Posterior vena cava (tissue), 2 donors: ENCODE measurements at places on chromosomes 4 and X.

- no peak for DNase-seq
Observed at GRCh38 chrX:134634691-134635090, 23.6 kb downstream of the PLAC1 start.

DNA sequence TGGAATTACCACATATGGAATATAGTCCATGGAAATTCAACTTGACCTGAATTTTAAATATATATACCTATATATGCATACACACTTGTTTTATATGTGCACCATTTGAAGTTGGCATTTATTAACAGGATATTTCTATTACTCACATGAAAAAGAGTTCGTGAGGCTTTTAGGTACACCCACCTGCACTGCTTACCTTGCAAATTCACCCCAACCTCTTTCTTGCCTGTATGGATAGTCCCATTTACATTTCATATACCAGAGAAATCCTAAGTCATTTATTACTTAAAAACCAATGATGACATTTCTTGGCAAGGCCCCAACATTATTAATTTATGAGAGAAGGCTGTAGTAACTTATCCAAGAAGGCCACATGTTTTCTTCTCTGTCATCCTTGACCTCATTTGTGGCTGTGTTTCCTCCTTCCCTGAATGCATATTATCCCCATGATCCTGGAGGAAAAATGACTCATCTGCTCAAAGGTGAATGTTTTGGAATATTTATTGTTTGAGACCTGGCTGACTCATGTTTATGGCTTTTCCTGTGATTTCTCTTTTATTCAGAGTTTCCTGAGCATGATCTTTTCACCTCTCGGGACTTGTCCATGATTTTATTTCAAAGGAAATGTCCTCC, 62.2 kb upstream of the FAM241A start:
- DNase-seq: no peak

DNA sequence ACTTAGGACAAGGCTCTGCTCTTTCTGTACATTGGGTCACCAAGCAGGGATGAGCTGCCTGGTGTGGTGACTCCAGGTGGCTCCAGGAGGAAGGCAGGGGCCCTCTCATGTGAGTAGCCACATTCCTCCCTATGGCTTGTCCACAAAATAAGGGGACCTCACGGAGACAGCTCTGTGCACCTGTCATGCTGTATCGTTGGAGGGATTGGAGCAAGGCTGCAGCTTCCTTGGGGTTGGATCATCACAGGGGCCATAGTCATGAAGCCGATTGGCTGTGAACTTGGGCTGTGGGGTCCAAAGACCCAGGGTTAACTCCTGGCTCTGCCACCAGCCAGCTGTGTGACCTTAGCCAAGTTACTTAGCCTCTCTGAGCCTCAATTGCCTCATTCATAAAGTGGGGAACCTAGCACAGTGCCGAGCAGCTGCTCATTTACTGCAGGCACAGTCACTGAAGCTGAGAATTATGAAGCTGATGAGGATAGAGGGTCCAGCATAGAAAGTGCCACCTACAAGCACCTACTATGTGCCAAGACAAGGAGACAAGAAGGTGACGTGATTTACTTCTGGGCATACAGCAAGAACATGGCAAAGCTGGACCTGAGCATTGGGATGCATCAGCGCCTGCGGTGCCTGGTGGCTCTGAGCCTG, 11.8 kb upstream of the KIAA0232 start:
- peak; percentile 23 for DNase-seq

DNA sequence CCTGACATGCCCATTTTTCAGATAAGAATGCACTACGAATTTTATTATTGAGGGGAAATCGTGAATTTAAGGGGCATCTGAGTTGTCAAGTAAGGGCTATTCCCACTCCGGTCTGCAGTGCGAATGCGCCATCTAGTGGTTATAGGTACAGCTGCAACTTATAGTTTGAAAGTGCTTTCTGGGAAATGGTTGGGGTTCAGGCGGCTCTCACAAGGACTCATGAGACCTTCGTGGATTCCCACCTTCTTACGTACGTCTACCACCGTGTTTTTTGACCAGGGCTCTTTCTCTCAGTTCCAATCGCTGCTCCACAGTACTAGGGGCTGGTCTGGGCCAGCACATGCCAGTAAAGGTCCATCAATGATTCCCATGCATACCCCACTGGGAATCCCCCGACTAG, 12.3 kb downstream of the MSL3 start:
- DNase-seq: no peak

DNA sequence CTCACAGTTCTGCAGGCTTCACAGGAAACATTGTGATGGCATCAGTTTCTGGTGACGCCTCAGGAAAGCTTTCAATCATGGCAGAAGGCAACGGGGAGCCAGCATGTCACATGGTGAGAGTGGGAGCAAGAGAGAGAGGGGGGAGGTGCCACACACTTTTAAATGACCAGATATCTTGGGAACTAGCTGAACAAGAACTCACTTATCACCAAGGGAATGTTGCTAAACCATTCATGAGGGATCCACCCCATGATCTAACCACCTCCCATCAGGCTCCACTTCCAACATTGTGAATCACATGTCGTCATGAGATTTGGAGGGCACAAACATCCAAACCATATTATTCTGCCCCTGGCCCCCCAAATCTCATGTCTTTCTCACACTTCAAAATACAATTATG, 43.3 kb upstream of the GPR173 start:
- DNase-seq: no peak

DNA sequence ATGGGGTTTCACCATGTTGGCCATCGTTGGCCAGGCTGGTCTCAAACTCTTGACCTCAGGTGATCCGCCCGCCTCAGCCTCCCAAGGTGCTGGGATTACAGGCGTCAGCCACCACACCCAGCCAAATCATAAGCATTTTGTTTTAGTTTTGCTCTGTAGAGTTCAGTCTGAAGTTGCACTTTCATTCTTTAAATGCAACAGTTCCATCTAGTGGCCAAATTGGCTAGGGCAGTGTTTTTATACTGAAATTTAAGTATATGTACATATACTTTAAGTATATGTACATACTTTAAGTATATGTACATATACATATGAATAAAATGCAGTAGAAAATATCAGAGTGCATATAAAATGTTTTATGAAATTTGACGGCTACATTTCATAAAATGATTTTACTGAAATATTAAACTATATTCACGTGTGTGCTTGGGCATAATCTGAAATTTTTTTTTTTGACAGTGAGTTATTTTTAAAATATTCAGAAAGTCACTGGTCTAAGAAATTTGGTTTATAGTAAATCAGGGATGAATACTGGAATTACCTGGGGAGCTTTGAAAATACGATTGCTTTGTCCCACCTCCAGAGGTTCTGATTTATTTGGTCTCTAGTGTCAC, 145.5 kb downstream of the NWD2 start:
- no peak for DNase-seq

- DNase-seq: no peak
Observed at GRCh38 chrX:69282893-69283690, 117.8 kb upstream of the PJA1 start.

DNA sequence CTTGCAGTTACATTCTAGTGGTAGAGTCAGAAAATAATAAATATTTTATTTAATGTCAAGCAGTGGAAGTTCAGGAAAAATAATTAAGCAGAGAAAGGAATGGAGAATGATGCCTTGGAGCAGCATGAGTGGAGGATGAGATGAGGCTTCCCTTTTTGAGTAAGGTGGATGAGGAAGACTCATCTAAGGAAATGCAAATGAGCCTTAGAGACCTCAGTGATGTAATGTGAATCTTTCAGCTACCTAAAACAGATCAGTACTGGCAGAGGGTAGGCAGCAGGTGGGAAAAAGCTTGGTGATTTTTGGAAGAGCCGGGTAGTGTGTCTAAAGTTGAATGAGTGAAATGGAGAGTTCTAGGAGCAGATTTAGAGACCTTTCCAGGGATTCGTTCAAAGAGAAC, 118.2 kb downstream of the GRID2 start:
- no peak for DNase-seq

DNA sequence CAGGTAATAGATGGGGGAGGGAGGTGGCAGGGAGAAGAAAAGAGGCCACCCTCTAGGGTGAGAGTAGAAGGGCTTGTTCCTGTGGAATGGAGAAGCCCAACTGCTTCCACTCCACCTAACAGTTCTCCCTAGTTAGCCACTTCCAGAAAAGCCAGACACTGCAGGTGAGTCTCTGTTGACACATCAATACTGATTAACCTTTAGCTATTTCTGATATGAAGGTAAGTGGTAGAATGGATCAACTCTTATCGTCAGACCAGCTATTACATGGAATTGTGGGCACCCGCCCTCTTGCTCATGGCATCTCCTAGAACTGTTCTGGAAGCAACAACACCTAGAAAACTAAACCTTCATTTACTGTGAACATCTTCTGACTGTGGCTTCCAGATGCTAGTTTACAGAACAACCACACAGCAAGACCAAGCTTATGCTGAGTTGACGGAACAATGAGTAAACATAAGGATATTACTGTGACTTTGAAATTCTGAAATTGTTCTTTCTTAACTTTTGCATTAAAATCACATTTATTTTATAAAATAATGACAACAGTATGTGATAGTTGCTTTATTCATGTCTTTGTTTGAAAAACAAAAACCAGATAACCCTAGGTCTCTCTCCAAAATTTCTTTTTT, 44.7 kb downstream of the ANXA3 start:
- no peak for DNase-seq

GRCh38 chr4:80058740-80059139, 14.3 kb downstream of the ANTXR2 start:
- DNase-seq: no peak

- DNase-seq: no peak
Observed at GRCh38 chr4:166862032-166862431, 372.3 kb downstream of the SPOCK3 start.

DNA sequence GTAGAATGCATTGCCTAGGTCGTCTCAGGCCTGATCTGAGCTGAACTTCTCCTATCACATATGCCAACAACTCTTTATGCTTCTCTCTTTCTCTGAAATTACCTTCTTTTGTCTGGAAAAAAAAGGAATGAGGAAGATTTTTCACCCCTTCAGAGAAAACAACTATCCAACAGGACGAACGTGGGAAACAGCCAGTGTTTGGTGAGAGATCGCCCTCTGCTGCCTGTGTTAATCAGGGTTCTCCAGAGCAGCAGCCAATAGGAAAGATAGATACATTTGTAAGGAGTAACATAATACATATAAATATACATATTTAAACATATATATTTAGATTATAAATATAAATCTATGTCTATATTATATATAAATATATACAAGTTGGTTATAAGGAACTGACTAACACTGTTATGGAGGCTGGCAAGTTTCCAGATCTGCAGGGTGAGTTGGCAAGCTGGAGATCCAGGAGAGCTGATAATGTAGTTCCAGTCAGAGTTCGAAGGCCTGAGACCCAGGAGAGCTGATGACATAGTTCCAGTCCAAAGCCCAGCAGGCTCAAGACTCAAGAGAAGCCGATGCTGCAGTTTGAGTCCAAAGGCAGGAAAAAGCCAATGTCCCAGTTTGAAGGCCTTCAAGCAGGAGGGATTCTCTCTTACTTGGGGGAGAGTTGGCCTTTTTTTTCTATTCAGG, 13.3 kb downstream of the CETN2 start:
- DNase-seq: no peak

- DNase-seq: no peak
Observed at GRCh38 chrX:47568656-47569295, 7.8 kb downstream of the ARAF start.

DNA sequence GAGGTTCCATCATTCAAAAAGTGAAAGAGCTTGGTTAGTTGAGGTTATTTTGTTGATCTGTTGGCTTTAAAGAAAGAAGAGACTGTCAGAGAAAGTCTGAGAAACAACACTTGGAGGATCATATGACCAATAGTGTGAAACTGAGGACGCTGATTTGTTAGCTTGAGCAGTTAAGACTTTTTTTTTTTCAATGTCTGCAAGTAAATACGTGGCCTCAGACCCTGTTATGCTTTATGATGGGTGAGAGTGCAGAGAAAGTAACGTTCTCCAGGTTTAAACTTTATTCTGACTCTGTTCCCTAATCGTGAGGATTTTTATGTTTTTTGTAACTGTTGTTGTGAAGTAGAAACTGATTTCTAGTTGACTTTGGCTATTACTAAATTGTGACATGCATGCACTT, 45.9 kb downstream of the GAB1 start:
- no peak for DNase-seq

- no peak for DNase-seq
Observed at GRCh38 chrX:13797512-13797911, 19.4 kb downstream of the GPM6B start.

- no peak for DNase-seq
Observed at GRCh38 chr4:40317916-40318658, 17.0 kb upstream of the CHRNA9 start.

DNA sequence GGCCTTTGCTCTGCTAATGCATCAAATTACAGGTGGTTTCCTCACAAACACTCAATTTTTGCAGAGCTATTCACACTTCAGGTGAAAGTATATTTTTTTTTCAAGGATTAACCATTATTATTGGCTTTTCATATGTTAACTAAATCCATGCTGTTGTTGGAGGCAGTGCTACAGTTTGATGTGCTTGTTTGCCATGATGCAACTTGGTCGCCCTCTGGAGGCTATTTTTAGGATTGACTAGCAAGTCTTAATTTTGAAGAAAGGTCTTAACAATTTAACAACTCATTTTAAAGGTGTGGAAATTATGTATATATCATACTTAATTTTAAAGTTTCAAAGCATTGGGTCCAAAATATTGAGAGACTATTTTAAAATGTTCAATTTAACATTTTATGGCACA, 168.8 kb upstream of the FAM47A start:
- no peak for DNase-seq

DNA sequence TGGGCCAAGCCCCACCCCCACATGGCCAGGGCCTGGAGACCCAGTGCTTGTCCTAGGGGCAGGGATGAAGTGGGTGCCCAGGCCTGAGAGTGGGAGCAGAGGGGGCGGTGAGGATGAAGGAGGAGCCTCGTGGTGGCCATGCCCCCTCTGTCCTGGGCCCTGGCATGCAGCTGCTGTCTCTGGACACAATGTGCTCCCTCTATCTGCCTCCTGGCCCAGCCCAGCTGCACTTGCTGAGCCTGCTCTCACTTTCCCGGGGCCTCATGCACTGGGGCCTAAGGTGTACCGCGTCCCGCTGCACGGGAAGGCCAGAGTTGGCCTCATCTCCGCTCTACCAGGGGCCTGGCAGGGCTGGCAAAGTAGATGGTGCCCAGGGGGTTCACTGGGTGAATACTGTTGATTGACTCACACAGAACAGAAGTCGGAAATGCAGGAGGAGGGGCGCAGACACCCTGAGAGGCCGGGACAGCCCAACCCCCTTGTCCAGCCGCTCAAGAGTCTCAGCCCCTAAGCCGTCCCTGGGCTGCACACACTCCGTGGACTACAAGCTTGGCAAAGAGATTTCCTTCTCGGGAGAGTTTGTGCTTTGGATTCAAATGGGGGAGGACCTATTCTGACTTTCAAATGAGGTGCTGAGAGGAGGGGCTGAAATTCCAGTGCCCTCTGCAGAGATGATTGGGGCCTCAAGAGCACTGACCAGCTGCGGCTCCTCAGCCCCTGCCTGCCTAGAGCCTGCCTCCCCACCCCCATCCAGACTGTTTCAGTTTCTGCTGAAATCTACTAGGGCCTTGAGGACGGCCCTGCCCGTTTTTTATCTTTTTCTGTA, 112.4 kb downstream of the PSAPL1 start:
- no peak for DNase-seq

- no peak for DNase-seq
Observed at GRCh38 chr4:3332498-3332897, 39.7 kb downstream of the RGS12 start.

GRCh38 chr4:4861390-4862018, 2.0 kb downstream of the MSX1 start:
- DNase-seq: peak; percentile 47
